Activated CD4-positive, alpha-beta T cell treated with anti-CD3 and anti-CD28 coated beads, Interleukin-2, amount 50 U/mL, for 16 hours (primary cell): ENCODE measurements at places on chromosomes 12 and 14.

- no peak for DNase-seq
Observed at GRCh38 chr14:22872833-22873520, 1.4 kb downstream of the LRP10 start.

- DNase-seq = no peak
Observed at GRCh38 chr12:110197003-110197402, 72.8 kb downstream of the IFT81 start.

GRCh38 chr12:130214686-130215395 lies 52.6 kb downstream of the FZD10 start:
- no peak for DNase-seq

DNA sequence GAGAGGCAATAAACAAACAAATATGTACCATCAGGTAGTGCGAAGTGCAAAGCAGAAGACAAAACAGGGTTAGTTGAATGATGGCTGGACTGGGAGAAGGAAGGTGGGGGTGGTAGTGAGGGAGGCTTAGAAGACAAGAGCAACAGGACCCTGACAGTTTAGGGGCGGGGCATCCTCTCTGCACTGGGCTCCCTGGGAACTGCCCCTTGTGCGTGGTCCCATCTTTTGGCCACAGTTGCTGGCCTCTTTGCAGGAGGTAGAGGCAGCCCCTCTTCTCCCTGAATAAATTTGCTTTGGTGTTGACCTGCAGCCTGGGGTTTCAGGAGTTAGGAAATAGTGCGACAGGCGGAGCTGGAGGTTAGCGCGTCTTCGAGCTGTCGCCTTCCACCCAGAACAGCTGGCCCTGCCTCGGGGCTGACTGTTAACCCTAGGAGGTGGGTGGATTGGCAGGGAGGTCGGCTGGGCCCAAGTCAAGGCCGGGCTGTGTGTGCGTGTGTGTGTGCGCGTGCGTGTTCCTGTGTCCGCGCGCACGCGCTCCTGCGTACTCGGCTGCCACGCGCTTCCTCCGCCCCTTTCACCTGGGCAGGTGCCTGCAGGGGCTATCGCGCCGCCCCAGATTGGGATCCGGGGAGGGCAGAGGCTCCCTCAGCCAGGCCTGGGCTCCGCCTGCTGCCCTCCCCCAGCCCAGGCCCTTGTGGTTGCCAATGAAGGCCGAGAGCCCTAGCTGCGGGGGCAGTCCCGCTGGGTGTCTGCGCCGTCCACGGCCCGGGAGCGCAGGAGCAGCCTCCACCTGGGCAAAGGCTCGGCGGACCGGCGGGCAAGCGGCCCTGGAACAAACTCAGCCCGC lies 180.8 kb downstream of the ADCK1 start:
- no peak for DNase-seq

DNA sequence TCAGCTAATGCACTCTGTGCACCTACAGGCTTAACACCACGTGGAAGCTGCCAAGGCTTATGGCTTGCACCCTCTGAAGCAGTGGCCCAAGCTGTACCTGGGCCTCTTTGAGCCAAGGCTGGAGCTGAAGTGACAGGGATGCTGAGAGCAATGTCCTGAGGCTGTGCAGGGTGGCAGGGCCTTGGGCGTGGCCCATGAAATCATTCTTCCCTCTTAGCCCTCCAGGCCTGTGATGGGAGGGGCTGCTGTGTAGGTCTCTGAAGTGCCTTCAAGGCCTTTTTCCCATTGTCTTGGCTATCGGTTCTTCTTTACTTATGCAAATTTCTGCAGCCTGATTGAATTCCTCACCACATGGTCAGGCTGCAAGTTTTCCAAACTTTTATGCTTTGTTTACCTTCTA lies 47.4 kb upstream of the TMTC1 start:
- no peak for DNase-seq
